ENCODE measurements at places on chromosomes 5 and 9. TPM values are rescaled to one million over a fixed set of nuclear protein-coding genes. Genes with fewer than 3 reads are reported as not detected.

- no peak for DNase-seq
- H3K36me3 ChIP-seq = no peaks in the 10 kb centered on the region
- H3K4me3 ChIP-seq = peak overlapping the region; percentile 77
Observed at GRCh38 chr9:8857068-8857925, 1057.7 kb upstream of the DMAC1 start.

DNA sequence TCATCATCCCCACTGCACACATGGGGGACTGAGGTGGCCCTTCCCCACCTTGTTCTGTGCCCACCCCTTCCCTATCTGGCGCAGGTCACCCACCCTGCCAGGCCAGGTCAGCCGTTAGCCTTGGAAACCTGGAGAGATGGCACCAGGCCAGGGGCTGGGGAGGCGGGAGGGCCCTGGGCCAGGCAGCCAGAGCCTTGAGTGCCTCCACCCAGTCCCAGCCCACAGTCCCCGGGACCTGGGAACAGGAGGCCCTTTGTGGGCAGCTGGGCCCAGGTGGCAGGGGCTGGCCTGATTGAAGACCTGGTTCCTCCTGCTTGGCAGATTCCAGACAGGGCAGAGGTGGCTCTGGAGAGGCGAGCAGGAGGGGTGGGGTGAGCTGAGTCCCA, 70.6 kb downstream of the LRSAM1 start:
- H3K27ac ChIP-seq = peak overlapping the region; percentile 84
- H3K36me3 ChIP-seq = peaks cover 48% of the 10 kb centered on the region
- no peak for DNase-seq
- H3K4me1 ChIP-seq = peaks cover 14% of the 10 kb centered on the region

GRCh38 chr9:83699615-83700014, 8.1 kb downstream of the UBQLN1 start:
- H3K36me3 ChIP-seq = no peaks in the 10 kb centered on the region
- DNase-seq = no peak
- H3K27ac ChIP-seq = no peak overlapping the region

DNA sequence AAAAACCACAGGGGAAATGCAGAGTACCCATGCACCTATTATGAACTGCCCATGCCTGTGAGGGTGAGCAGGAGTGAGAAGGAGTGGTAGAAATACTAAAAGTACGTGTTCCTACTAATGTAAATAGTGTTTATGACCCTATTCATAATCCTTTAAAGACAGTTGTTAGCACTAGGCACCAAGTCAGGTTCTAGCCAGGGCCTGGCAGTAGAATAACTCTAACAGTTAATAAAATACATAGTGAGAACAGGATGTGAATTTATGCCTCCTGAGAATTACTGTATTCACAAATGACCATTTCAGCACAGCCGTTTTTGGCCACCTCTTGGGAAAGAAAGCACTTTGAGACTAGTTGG, 103.2 kb upstream of the TARS1 start:
- peak overlapping the region; percentile 58 for H3K27ac ChIP-seq
- no peak overlapping the region for H3K4me3 ChIP-seq
- DNase-seq = no peak
- no peaks in the 10 kb centered on the region for H3K36me3 ChIP-seq
- H3K27me3 ChIP-seq = no peaks in the 10 kb centered on the region
- peaks cover 23% of the 10 kb centered on the region for H3K4me1 ChIP-seq

DNA sequence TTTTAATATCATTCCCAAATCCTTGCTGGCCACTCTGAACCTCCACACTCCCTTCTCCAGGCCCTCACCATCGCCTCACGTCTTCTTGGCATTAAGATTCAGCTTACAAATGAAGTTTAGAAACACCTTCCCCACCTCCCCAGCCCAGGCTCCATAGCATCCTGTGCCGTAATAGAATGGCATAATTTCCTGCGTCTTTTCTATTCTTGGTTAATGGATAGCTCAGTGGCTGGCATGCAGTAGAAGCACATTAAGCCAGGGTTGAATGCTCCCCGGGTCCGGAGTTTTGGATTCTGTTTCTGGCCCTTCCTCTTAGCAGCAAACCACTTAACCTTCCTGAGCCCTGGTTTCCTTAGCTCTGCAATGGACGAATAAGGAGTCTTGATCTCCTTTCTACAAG, 13.8 kb downstream of the WWC1 start:
- H3K36me3 ChIP-seq = no peaks in the 10 kb centered on the region
- no peaks in the 10 kb centered on the region for H3K4me1 ChIP-seq
- no peak for DNase-seq
- H3K4me3 ChIP-seq = no peak overlapping the region

DNA sequence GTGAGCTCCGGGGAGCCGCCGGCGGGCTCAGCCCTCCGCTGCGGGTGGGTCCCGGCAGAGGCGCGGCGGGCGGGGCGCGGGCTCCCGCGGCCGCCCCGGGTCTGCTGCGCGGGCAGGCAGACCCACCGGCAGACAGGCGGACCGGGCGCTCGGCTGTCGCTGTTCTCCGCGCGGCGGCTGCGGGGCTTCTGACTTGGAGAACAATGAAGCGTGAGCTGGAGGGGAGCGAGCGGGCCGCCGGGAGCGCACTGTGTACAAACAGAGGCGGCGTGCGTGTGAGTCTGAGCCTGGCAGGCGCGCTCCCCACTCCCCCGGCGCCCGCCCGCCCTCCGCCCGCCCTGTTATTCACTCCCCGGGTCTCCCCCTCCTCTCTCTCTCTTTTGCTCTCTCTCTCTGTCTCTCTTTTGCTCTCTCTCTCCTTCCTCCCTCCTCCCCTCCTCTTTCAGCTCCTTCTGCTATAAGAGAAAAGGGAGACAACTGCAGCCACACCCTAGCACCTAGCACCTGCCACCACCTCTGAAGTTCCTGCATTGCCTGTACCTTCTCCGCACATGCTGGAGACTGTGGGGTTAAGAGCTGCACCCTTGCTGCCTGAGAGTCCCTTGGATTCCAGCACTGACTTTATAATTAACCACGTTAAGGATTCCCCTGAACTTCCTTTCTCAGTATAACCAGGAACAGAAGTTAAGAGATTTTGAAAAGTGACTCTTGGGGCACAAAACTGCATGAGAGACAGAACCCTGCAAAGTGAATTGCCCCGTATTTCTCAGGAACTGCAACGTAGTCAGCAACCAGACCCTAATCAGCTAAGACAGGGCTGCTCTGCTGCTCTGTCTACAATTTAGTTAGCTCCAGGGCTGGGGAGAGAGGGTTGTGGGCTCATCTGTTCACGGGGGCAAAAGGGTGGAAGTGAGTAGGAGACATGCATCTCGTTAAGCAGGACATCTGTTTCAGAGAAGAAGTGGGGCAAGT, at the start of gene EDIL3:
Gene EDIL3 (minus strand): TSS at position 277 of the 972 bp plus-strand sequence. CDS start 506 bp downstream, outside the sequence.
- H3K4me1 ChIP-seq = no peaks in the 10 kb centered on the region
- peak within 1 kb of the TSS; percentile 90 for H3K27ac ChIP-seq
- peak; percentile 72 for DNase-seq
- no peaks in the 10 kb centered on the region for H3K27me3 ChIP-seq
- H3K4me3 ChIP-seq = peak within 1 kb of the TSS; percentile 60
- H3K36me3 ChIP-seq = no peaks in the 10 kb centered on the region

DNA sequence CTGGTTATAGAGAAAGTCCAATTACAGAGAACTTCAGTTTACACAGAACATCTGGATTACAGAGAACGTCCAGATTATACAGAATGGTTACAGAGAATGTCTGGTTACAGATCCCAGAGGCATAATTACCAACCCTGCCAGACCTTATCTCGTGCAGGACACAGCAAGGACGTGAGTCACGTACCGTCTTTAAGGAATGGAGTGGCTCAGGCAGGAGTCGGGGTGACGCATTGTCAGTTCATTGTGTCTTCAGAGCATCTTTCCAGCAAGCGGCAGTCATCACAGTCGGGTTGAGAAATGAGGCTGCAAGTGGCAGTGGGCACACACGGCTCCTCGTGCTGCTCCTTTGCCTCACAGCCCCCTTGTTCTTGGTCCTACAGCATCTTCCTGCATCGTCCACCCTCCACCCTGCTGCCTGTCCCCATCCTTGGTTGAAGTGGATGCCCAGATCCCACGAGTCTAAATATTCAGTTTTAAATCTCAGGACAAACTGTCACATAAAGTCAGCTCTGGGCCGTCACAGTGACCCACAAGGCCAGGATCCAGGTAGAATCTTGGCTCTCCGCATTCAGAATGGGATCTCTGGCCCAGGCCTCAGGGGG, 30.0 kb upstream of the SLC6A19 start:
- no peak overlapping the region for H3K27ac ChIP-seq
- no peaks in the 10 kb centered on the region for H3K36me3 ChIP-seq
- H3K27me3 ChIP-seq = no peaks in the 10 kb centered on the region
- no peak for DNase-seq
- H3K4me3 ChIP-seq = no peak overlapping the region

- H3K27ac ChIP-seq = peak overlapping the region; percentile 95
- H3K4me3 ChIP-seq = no peak overlapping the region
- no peaks in the 10 kb centered on the region for H3K27me3 ChIP-seq
- H3K4me1 ChIP-seq = peaks cover 9% of the 10 kb centered on the region
- no peak for DNase-seq
- H3K36me3 ChIP-seq = no peaks in the 10 kb centered on the region
Observed at GRCh38 chr5:132673488-132673887, 301 bp upstream of the IL4 start.

The CDH9 gene
- not detected for total RNA-seq

The OBP2B gene
- not detected for total RNA-seq

The PDE6A gene
- not detected for total RNA-seq

The SNCB gene
- not detected for total RNA-seq

The PHF24 gene
- not detected for total RNA-seq

The CTXN3 gene
- total RNA-seq = not detected

The PSAT1 gene
- total RNA-seq = 1.9 TPM
